ENCODE measurements at places on chromosomes 4 and X.
A peak's percentile ranks its signal among the peaks of the same experiment; 100 is the strongest.

DNA sequence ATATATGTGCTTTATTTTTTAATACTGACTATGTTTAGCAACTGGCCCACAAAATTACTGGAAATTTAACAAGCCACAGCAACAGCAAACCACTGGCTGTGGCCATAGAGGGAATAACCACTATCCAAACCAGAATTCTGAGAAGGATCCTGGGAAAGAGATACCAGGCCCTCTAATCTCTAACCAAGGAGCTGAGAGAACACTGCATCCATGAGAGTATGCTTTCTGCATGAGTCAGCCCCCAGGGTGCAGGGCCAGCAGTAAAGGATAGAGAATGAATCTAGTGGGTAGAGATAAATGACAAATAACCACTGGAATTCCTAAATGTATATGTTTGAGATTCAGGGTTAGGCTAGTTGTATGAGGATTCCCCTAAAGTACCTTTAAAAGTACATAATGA, 221.8 kb downstream of the KIT start:
- no peak for DNase-seq

- DNase-seq, result no peak
Observed at GRCh38 chr4:1985780-1986577, 22.8 kb downstream of the NELFA start.

- no peak for DNase-seq
Observed at GRCh38 chr4:6905516-6906445, 3.8 kb upstream of the TBC1D14 start.

- DNase-seq, result peak; percentile 60
Observed at GRCh38 chr4:85474818-85475630, at the start of gene ARHGAP24. TSS of gene ARHGAP24 (plus strand) at chr4:85475150.

DNA sequence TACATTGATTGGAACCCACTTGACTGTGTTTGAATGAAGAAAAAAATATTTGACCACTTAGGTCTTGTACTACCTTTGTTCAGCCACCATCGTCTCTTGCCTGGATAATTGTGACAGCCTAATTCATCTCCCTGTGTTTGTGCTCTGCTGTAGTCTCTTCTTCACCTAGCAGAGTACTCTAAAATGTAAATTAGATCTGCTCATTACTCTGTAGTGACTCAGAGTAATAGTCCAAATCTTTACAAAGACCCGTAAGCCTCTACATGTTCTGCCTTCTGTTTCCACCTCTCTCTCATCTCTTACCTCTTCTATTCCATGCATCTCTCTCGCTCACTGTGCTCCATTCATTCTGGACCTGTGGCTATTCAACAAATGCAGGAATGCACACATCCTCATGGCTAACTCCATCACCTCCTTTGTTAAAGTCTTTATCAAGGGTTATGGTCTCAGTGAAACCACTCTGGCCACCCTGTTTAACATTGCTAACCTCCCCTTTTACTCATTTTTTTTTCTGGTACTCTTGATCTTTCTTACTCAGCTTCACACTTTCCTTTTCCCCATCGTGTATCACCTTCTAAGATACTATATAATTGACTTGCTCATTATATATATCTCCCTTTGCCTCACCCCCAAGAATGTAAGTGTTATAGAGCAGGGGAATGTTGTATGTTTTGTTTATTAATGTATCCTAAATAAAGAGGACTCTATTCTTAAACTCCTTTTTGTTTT, 98.4 kb downstream of the STIM2 start:
- DNase-seq, result no peak

GRCh38 chr4:71049395-71049794, 55.9 kb downstream of the DCK start:
- DNase-seq, result no peak

- DNase-seq, result peak; percentile 8
Observed at GRCh38 chrX:5733501-5733900, 495.2 kb downstream of the NLGN4X start.

DNA sequence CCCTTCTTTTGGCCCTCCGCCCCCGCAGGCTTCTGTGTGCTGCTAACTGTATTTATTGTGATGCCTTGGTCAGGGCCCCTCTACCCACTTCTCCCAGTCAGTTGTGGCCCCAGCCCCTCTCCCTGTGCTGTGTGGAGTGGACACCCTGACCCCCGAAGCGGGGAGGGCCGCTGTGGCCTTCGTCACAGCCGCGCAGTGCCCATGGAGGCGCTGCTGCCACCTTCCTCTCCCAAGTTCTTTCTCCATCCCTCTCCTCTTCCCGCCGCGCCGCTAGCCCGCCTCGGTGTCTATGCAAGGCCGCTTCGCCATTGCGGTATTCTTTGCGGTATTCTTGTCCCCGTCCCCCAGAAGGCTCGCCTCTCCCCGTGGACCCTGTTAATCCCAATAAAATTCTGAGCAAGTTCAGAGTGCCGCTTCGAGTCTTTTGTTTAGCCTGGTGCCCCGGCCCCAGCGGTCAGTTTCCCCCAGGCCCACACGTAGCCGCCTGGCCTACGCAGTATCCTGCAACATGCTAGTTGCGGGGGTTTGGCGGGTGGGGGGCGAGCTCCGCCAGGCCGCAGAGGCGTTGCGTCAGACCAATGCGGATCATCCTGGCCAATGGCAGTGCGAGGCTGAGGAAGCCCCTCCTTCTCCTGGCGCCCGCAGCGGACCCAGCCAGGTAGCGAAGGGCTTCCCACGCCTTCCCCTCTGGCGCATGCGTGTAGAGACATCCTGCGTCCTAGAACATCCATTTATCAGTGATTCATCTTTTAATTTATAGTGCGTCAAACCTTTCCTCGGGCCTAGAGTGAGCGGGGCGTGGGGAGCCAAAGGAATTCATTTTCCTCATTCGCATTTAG, 5.6 kb upstream of the KANTR start:
- DNase-seq, result peak; percentile 81

GRCh38 chr4:39754309-39754708, 56.4 kb downstream of the UBE2K start:
- DNase-seq, result peak; percentile 11

DNA sequence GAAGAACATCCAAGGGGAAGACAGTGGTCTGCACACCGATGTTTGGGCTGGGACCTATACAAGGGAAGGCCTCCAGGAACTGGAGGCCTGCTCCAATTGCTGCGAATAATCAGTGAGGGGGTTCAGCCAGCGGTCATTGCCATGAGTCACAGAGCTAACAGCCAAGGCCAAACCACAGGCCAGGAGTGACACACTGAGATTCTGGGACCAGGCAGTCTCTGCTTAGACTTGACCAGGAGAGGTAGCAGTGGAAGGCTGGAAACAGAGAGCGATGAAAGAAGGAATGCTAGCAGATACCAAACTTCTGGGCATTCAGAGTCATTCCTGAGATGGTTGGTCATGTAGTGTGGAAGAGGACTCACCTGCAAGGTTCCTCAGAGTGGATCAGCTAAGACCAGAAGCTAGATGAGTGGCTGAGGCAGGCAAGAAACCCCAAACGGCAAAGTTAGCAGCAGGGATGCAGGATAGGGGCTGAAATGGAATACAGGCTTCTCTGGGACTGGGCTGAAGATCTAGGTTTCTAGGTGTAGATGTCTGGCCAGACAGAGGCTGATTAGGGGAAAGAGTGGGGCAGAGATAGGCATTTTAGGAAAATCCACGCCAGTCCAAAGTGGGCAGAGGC, 54.7 kb downstream of the CNGA2 start:
- no peak for DNase-seq

DNA sequence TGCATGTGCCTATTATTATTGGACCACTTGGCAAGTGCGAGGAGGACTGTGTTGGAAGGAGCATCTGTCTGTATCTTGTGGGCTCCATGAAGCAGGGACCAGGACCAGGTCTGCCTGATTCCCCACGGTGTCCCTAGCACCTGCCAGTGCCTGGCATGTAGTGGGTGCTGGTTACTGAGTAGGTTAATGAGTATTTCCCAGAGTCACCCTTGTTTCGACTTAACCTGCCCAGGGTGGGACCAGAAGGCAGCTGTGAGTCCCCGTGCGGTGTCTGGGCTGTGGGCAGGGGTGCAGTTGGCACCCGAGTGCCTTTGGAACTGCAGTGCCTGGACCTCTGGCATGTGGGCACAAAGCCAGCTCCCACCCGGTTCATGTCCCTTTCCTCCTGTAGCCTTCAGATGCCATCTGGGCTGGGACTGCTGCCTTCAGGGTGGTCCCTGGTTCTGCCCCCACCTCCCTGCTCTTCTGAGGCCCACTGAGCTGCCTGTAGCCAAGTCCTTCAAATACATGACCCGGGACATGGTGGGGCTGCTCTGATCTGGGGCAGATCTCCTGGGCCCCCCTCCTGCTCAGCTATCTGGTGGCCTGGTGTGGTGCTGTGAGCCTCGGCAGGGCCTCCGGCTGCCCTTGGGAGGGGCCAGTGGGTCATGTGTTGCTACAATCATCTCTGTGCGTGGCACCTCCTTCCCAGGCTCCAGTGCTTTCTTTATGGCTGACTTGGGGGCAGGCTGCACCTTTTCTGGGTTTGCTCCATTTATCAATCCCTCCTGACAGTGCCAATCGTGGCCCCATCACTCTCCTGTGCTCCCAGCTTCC, 53.0 kb upstream of the SORCS2 start:
- DNase-seq, result no peak

DNA sequence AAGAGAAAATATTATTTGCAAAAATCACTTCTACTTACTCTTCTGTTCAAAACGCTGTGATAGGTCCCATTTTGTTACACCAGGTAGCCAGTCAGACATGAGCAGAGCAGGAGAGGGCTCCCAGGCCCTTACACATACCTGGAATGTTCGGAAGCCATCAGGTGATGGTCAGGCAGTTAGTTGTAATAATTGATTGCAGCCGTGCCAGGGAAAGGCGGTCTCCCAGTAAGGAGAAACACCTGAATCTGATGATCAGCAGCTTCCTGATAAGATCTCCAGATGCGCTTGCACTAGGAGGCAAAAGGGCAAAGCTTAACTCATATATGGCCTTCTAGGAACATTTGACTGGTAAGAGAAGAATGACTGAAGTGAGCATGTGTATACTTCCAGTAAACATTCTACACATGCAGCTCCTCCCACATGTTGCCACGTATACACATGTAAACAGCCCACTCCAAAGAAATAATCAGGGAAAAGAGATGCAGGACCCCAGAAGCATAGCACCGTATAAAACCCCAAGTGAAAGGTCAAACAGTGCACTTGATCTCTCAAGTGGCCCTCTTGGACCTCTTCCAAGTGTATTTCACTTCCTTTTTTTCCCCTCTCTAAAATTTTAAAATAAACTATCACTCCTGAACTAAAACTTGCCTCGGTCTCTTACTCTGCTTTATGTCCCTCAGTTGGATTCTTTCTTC, 1338.0 kb downstream of the FSTL5 start:
- DNase-seq, result no peak

DNA sequence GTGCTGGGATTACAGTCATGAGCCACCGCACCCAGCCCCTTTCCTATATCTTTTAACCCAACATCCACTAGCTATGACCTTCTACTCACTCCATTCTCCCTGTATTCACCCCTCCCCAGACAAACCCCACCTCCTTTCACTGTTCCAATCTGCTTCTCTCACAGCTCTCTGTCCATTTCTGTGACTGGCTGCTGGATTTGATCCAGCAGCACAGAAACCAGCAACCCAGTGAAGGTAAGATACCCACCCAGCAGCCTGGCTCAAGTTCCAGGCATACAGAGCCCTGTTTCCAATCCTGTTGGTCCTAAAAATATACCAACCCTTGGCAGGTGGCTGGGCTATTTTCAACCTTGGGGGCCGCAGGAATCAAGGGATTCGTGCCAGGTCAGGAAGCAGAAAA, 56.9 kb upstream of the SMIM10 start:
- DNase-seq, result no peak

DNA sequence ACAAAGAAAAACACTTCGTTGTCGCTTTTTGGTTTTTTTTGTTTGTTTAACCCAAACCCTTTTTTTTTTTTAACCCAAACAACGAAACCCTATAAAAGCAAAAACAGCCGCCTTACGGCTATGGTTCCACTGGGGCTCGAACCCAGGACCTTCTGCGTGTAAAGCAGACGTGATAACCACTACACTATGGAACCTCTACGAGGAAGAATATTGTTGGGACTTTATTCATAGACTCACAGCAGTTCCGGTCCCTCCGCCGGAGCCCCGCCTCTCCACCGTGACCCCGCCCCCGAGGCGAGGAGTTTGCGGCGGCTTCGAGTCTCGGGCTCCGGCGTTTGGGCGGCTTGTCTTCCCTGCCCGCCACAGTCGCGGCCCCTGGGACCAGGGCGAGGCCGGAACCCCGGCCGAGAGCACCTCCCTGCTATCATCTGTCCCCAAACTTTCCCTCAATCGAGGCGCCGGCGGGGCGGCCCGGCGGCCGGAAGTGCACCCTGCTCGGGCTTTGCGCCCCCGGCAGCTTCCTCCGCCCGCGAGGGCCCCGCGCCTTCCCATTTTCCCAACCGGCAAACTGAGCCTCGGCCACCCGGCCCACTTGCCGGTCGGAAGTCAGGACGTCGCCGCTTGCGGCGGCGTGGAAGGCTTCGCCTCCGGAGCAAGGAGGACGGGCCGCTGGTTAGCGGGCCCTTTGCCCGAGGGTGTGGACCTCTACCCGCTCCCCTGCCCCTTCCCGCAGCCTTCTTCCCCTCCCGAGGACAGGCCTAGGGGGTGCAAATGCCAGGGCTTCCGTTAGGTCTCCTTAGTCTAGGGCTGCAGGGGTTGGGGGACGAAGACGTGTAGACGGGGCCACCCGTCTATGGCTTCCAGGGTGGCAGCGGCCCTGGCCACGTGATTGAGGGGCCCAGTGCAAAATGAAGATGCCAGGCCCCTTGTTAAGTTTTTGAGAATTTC, 3.2 kb upstream of the RS1 start:
- peak; percentile 81 for DNase-seq

GRCh38 chr4:8916351-8916885, 44.8 kb upstream of the HMX1 start:
- no peak for DNase-seq

GRCh38 chr4:105509714-105510113, 35.9 kb upstream of the PPA2 start:
- DNase-seq, result no peak

DNA sequence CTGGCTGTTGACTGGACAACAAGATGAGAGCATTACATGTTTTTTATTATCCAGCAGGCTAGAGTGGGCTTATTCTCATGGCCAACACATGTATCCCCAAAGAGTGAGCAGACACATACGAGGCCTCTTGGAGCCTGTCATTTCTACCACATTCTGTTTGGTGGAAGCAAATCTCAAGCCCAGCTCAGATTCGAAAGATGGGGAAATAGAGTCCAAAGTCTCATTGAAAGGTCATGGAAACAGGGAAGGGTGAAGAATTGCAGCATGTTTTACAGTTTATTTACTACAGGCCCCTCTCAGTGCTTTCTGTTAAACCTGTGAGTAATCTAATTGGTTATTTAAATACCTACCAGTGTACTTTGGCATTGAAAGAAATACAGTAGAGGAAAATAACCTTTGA, 108.6 kb downstream of the FRAS1 start:
- no peak for DNase-seq

DNA sequence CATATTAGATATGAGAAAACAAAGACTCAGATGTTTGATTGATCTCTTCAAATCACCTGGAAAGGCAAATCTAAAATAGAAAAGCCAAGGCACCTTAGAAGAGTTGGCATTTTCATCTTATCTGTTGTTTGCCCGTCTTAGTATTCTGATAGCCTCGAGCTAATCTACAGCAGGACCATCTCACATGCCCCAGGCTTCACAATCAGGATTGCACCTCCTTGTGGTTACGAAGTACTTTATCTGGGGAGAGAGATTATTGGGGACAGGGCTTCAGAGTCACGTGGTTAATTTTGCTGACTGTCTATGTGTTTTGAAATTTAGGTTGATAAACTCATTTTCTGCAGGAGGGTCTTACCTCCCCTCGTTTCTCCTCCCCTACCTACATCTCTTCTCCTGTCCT, 313.1 kb upstream of the ANXA10 start:
- DNase-seq, result no peak

- DNase-seq, result peak; percentile 20
Observed at GRCh38 chr4:17347445-17347844, 164.4 kb downstream of the QDPR start.

- DNase-seq, result no peak
Observed at GRCh38 chr4:95867919-95868318, 28.0 kb downstream of the PDHA2 start.

- no peak for DNase-seq
Observed at GRCh38 chrX:53031380-53031779, 17.2 kb upstream of the GPR173 start.

Measured in Ammon's horn (tissue), 1 donor.